Stimulated activated CD8-positive, alpha-beta memory T cell treated with anti-CD3 and anti-CD28 coated beads, Interleukin-12 subunit alpha, Interleukin-12 subunit beta, amount 100 ng/mL, for 4 hours (primary cell): ENCODE measurements at places on chromosomes 3 and 15.

DNA sequence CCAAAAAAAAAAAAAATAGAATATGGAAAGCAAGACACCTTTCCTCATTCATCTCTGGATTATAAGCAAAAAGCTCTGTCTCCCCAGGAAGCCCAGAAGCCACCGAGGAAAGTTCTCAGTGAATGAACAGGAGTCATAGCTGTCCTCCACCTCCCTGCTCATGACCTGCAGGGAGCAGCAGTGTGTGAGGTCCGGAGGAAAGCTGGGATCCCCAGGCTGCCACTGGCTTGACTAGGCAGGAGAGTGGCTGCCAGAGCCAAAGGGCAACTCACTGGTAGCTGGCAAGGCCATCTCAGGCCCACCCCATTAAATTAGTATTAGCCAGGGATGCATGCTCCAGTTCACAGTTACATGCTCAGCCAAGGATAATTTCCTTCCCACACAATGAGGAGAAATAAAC is 191.6 kb upstream of the STT3B start:
- DNase-seq: no peak

- DNase-seq: no peak
These were observed 60.8 kb downstream of the CGGBP1 start for GRCh38 chr3:87997966-87998365.

DNA sequence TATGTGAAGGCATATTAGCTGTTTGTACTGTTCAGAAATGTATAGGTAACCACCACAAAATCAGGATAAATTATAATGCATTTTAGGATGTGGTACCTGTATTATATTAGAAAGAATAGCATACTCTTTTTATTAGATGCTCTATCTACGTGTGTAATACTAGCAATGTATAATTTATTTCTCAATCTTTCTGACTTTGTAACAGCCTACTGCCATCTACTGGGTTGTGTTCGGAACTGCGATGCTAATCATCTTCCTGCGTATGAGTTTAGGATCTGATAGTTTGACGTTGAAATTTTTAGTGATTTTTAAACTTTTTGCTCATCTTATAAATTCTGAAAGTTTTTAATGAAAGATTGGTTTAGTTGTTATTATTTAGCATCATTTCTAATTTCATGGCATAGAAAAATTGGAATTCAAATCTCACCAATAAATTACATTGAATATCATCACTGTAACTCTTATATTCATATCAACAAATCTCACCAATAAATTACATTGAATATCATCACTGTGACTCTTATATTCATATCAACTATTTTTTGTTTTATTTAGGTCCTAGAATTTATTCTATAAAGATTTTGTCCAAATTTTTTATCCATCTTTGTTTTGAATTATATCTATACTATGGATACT is 322.7 kb upstream of the ZNF717 start:
- DNase-seq: no peak

GRCh38 chr3:11629716-11630115 is 14.0 kb downstream of the VGLL4 start:
- DNase-seq: no peak

GRCh38 chr3:9066141-9066540 is 102.9 kb upstream of the RAD18 start:
- DNase-seq: no peak

DNA sequence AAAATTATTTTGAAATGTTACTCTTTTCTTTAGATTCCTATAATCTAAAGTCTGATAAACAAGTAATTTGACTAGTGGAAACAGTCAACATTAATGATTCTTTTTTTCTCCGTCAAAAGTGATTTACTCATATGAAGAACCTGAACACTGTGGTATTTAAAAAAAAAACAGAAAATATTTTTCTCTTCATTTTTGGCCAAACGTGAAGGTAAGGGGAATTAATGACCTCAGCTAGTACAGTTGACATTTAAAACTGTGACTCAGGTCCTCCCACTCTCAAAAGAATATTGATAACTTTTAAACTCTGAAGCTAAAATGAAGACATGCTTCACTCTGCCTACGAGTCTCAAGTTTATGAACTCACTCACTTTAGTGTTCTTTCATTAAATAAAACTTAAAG is 34.5 kb downstream of the TIGIT start:
- no peak for DNase-seq

DNA sequence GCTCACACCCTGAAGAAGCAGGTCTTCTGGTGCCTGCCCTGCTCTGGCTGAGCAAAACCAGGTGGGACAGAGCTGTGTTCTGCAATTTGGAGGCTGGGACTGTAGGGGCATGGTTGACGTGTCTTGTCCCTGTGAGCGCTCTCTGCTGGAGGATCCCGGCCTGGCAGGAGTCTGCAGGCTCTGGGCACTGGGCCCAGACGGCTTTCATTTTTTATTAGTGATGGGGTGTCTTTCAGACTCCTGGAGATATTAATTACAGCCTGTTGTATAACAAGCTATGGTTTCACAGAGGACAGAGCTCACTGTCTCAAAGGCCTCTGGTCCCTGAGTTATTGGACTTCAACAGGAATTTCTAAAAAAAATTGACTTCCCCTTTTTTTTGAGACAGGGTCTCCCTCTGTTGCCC is 29.5 kb upstream of the ZNF710 start:
- no peak for DNase-seq

GRCh38 chr3:109559389-109559788 is 222.0 kb upstream of the DPPA4 start:
- DNase-seq: no peak

DNA sequence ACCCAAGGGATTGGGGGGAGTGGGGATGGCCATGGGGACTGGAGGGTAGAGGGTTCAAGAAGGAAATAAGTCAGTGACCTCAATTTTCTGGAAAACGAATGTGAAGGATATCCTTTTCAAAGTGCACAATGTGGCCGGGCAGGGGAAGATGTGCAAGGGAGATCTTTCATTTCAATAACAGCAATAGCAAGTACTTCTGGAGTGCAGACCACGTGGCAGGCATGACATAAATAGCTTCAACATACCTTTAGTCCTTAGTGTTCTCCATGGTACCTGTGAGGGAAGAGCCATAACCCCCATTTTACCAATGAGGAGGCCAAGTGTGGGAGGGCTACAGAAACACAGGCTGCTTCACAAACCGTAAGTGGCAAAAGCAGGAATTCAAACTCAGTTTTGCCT is 138.7 kb downstream of the FOXP1 start:
- no peak for DNase-seq

- DNase-seq: no peak
These were observed 416.3 kb upstream of the EPHA3 start for GRCh38 chr3:88691081-88691480.

DNA sequence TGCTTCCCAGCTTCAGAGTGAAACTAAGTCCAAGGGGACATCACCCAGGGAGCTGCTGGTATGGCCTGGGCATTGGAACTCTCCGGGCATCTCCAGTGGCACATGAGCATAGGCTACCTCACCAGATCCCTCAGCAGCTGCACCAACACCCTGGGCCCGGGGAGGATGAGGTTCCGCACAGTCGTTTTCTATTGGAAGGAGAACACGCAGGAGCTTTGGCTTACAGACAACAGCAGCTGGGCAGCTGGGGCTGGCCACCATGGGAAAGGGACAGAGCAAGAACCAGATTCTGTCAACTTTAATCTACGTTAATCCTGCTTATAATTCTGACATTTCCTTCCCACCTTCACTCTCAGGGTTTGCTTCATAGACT is 65.5 kb downstream of the MYO1E start:
- no peak for DNase-seq

DNA sequence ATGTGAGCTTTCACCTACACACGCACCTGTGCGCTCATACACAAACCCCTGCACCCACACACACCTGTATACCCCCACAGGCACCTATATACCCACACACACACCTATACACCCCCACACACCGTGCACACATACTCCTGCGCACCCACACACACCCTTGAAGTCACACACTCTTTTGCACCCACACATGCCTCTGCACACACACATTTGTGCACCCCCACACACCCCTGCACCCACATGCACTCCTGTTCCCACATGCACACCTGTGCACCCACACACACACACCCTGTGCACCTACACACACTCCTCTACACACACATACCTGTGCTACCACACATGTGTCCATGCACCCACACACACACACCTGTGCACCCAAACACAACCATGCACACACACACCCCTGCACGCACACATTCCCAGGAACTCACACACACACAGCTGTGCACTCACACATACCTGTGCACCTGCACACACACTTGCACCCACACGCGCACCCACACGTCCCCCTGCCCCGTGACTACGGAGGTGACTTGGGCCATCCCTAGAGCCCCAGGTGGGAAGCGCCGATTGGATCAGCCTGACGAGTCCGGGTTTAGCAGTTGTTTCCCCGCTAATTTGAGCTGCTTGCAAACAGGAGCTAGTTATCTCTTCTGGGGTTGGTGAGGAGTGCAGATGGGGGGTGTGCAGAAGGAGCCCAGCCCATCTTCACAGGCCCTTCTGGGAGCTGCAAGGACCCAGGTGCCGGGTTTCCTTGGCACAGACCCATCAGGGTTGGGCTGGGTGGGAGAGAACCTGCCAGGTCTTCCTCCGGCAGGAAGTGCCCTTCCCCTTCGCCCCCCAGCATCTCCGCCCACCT is 97.8 kb downstream of the CHSY1 start:
- no peak for DNase-seq

GRCh38 chr3:132605374-132605792 is 8.3 kb downstream of the ACKR4 start:
- DNase-seq: no peak

DNA sequence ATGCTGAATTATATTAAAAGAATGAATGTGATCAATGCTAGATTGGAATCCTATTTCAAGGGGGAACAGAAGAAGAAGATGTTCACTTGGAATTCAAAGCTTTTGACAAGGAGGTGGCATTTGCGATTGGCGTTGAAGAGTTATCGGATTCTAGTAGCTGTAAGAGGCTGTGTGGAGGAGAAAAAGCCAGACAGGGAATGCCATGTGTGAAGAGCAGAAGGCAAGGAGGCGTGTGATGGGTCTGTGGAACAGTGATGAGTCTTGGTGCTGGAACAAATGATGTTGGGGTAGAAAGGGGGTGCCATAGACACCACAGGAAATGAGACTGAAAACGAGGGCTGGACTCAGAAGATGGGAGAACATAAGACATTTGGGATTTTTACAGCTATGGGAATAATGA is 30.5 kb upstream of the ATP10A start:
- DNase-seq: no peak

DNA sequence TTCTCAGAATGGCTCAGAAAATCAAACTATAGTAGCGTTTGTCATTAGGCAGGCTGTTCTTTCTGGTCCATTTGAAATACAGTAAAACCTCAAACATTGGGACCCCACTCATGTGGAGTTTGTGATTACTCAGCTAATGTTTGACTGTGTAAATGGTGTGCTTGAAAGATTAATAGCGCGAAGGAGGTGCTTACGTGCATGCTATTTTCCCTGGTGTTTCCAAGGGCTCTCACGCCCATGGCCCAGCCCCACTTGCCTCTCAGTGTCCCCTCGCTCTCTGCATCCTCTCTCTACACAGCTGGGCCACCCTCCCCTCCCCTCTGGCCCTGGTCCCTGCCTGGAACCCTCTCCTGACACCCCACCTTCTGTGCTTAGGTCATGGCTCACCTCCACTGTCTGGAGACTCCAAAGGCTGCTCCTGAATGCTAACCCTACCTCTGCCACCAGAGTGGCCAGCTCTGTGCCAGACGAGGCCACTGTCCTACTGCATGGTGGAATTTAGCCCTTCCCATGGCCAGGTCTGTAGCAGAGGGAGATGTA is 194.2 kb downstream of the PLCL2 start:
- DNase-seq: no peak
